ENCODE measurements at places on chromosomes 7 and 10.

- DNase-seq: no peak
Measured at GRCh38 chr7:118232837-118233236, 8.3 kb downstream of the ANKRD7 start.

GRCh38 chr7:147008530-147008929 is 891.9 kb downstream of the CNTNAP2 start:
- no peak for DNase-seq

DNA sequence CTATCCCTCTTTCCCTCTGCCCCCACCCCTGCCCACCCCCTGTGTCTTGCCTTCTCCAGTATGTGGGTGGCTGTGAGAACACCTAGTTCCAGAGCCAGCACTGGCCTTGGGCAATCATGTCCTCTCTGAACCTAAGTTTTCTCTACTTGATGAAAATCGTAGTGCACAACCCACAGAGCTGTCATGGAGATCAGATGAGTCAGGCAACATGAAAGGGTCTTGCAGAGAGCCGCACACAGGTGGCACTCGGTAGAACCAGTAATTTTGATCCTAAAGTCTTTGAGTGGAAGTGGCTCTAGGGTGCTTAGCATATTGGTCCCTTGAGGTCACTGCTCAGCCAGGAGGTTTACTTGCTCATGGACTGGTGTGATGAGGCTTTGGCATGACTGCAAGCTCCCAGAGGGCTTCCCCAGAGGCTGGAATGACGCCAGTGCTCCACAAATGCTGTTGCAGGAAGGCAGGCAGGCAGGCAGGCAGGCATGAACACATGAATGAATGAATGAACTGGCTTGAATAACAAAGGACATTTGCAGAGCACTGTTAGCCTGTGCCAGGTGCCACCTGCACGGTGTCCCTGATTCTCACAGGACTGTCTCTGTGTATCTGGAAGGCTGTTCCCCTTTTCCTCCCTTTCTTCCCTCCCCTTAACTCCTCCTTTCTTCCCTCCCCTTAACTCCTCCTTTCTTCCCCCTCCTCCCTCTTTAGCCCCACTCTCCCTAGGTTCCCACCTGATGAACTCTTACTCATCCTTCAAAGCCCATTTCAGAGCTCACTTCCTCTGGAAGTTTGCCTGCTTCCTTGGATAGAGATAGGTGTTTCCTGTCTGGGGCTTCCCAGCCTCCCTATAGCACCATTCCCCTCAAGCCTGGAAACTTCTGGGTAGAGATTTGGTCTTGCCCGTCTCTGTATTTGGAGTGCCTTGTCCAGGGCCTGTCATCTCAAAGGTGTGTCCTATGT is 27.2 kb upstream of the CTBP2 start:
- DNase-seq: no peak

- no peak for DNase-seq
Measured at GRCh38 chr10:81479316-81479715, 395.7 kb upstream of the NRG3 start.

GRCh38 chr7:26008428-26008827 is 143.6 kb upstream of the NFE2L3 start:
- DNase-seq: no peak

GRCh38 chr10:60230892-60231291 is 158.8 kb downstream of the ANK3 start:
- no peak for DNase-seq

GRCh38 chr10:99850767-99851340 is 68.4 kb downstream of the ABCC2 start:
- DNase-seq: no peak

GRCh38 chr10:112131996-112132395 is 51.6 kb downstream of the GPAM start:
- no peak for DNase-seq

DNA sequence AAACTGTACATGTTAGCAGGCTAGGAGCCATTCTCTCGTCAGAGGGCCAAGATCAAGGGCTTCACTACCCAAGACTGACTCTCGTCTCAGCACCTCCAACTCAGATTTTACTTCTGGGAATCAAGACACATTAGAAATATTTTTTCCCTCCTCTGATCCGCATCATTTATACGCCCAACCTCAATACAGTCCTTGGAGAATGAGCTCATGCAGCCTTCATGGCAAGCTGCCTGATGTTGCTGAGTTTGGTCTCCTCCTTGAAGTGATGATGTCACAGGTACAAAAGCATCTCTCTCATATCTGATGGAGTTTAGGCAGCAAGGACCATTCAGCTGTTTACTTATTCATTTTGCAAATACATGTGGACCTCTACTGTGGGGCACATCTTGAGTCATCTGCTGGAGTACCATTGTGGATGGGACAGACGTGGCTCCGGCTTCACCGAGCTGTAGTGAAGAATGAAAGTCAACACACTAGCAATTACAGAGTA is 114.0 kb downstream of the BMPER start:
- no peak for DNase-seq

- no peak for DNase-seq
Measured at GRCh38 chr7:85160223-85160622, 26.6 kb downstream of the SEMA3D start.

- peak; percentile 45 for DNase-seq
Measured at GRCh38 chr10:98076086-98076485, 45.7 kb upstream of the CRTAC1 start.

DNA sequence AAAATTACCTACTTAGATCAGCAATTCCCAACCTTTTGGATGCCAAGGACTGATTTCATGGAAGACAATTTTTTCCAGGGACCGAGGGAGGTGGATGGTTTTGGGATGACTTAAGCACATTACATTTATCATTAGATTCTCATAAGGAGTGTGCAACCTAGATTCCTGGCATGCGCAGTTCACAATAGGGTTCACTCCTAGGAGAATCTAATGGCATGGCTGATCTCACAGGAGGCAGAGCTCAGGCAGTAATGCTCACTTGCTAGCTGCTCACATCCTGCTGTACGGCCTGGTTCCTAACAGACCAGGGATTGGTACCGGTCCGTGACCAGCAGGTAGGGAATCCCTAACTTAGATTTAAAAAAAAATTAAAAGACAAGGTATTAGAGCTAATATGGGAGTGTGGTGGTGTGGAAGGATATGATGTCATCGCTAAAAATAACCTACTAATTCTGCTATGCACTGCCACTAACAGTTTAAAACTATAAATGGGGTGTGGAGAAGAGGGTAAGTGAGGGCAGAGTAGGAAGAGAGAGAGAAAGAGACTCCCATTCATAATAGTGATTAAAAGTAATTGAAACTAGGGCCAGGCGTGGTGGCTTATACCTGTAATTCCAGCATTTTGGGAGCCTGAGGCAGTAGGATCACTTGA is 282.7 kb downstream of the BAMBI start:
- no peak for DNase-seq

- DNase-seq: no peak
Measured at GRCh38 chr7:105060923-105061322, 46.9 kb downstream of the KMT2E start.

DNA sequence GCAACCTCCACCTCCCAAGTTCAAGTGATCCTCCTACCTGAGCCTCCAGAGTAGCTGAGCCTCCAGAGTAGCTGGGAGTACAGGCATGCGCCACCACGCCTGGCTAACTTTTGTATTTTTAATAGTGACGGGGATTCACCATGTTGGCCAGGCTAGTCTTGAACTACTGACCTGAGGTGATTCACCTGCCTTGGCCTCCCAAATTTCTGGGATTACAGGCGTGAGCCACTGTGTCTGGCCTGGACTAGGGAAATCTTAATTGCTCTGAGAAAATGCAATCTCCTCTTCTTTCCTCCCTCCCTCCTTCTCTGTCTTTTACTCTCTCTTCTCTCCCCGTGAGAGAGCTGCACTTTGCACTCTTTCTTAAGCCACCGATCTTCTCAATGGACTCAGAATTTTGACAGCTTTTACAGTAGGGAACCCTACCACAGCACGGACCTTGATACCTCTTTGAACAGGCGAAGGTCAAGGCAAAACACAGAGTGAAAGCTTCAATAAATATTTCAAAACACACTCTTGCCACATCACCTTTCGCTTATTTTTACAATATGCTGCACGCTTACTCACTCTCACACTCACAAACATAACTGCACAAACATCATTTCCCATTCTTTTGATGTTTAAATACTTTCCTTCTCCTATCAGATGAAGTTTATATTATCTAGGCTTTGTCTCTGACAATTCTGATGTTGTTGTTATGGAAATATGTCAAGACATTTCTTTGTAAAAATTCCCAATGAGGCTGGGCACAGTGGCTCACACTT is 173.4 kb upstream of the NRP1 start:
- DNase-seq: peak; percentile 77

DNA sequence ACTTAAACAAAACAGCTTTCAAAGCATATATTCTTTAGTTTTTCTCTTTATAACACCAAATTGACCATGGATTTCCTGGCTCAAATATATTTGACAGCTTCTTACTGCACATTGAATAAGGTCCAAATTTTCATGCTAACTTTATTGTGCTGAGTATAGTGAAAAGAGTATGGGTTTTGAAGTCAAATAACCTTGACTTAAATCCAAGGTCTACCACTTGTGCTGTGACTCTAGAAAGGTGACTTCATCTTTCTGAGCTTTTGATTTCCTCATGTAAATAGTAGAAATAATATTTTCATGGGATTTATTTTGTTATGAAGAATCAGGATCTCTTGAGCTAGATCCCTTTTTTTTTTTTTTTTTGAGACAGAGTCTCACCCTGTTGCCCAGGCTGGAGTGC is 139.4 kb upstream of the GPR22 start:
- no peak for DNase-seq

DNA sequence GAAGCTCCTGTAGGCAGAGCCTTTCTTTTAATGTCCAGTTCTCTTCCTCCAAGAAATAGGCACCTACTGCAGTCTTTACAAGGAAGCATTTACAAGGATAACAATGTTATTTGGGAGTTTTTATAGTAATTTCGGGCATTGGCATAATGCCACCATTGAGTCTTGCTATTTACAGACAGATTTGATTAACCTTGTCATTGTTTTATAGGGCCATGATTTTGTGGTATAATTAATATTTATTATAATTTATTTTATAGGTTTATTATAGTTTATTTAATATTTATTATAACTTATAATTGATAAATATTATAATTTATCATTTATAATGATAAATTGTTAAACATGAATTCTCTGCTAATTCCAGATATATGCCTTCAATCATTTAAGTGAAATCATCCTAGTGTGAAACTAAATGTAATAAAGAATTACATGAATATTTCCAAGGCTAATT is 573 bp upstream of the POT1 start:
- DNase-seq: no peak

GRCh38 chr7:76185187-76185896 is 16.4 kb upstream of the SRRM3 start:
- DNase-seq: no peak

DNA sequence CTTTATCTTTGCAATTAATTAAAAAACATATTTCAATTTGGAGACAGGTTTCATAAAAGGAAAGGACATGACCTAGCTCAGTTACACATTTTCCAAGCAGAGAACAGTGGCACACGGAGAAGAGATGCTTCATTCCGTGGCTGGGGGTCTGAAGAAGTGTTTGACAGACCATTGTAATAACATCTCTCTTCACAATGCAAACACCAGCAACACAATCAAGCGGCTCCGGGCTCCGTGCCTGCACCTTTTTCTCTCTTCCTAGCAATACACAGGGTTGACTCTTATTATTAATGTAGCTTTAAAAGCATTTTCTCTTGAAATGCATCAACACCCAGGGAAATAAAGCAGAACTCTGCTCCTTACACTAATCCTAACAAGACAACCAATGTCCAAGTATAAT is 261.0 kb upstream of the AOAH start:
- DNase-seq: no peak

GRCh38 chr10:119084896-119085295 is 4.3 kb upstream of the EIF3A start:
- DNase-seq: no peak

DNA sequence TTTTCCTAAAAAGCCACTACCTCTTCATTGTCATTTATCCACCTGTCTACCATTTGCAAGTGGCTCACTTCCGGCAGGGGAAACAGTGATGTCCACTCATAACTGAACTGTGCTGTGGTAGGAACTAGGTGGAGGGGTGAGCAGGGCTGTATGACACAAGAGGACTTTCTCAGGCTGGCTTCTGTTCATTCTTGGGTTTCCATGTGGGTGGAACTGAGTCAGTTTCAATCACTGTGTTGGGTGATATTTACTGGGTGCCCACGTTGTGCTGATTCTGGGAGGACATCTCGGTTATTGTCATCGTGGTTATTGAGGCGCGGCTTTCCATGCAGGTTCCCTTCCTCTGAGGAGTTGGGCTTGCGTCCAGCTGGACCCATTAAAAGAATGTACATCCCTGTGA is 38.8 kb downstream of the RAMP3 start:
- no peak for DNase-seq

DNA sequence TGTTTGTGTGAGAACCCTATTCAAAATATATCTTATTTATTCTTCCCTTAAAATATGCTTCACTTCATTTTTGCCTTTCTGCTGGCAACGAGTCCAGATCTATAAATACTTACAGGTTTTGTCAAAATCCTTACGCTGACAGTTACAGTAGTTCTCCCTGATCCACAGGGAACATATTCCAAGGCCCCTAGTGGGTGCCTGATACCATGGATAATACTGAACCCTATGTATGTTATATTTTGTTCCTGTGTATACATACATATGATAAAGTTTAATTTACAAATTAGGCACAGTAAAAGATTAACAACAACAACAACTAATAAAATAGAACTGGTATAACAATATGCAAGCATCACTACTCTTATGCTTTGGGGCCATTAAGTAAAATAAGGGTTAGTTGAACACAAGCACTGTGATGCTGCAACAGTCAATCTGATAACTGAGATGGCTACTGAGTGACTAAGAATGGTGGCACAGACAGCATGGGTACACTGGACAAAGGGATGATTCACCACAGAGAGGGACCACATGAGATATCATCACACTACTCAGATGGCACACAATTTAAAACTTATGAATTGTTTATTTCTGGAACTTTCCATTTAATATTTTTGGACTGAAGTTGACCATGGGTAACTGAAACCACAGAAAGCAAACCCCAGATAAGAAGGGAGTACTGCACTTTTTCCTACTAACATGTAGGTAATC is 29.4 kb upstream of the PCGF5 start:
- DNase-seq: no peak

DNA sequence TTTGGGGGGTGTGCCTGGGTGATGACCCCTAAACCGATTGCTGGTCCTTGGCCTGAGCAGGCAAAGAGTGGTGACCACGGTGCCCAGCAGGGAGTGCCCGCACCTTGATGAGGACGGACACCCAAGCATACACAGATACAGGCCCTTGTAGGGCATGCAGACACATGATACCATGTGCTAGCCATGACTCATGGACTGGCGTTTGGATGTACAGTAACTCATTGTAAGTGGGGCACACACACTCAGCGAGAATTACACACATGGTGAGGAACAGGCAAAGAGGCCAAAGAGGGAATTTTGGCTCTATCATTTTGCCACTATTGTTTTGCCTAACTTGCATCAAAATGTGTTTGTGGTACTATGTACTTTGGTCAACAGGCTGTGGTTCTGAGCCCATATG is 24.1 kb downstream of the KAZALD1 start:
- no peak for DNase-seq

Measured in inflammatory macrophage (primary cell).